Panc1 (cell line): ENCODE measurements at places on chromosomes 6 and 20.

DNA sequence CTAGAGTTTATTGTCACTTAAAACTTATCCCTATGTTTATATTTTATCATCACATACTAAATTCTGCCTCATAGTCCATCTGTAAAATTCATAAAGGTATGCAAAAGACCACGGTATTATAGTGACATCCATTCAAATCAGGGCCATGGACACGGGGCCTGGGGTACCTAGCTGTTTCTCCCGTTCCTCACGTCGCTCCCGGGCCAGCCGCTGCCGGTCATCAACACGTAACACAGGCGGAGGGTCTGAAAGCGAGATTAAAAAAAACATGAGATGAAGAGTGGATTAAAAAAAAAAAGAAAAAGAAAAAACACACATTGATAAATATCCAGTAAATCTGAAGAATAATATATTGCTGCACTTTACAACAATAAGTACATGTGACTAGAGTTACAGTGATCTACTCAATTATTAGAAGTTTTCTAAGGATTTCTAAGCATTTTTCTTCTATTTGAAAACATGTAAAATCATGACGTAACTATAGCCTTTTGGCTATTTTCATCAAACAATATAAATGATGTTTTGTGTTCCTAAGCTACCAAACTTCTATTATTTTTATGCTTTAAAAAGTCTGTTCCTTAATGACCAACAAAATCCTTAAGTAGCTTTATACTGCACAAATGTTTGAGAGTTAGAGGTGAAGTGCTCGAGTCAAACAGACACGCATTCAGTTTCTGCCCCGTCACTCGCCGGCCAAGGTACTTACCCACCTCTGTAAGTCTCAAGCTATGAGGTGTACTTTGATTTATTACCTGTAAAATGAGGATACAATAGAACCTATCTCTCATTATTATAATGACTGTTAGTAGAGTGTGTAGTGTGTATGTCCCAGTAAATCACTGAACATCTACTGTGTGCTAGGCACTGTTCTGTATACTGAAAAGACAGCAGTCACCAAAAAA lies 122.1 kb upstream of the BCLAF1 start:
- no peak overlapping the region for H3K27ac ChIP-seq
- H3K36me3 ChIP-seq = no peaks in the 10 kb centered on the region
- H3K27me3 ChIP-seq = no peaks in the 10 kb centered on the region

GRCh38 chr6:144823131-144823530 lies 538.0 kb downstream of the UTRN start:
- DNase-seq = no peak
- H3K36me3 ChIP-seq = peaks cover 2% of the 10 kb centered on the region; the same call in 1 of the 2 replicates
- H3K4me1 ChIP-seq = no peaks in the 10 kb centered on the region
- H3K27ac ChIP-seq = no peak overlapping the region
- no peak overlapping the region for H3K4me3 ChIP-seq
- H3K27me3 ChIP-seq = no peaks in the 10 kb centered on the region

DNA sequence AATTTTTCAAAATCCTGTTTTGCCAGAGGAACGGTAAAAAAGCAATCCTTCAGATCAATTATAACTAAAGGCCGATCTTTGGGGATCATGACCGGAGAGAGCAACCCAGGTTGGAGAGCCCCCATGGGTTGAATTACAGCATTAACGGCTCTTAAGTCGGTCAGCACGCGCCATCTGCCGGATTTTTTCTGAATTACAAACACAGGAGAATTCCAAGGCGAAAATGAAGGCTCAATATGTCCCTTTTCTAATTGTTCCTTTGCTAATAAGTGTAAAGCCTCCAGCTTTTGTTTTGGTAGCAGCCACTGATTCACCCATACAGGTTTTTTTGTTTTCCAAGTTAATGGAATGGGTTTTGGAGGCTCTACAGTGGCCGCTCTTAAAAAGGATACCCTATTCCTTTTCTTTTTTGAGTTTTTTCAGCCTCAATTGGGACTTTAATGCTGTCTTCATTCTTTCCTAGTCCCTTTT lies 16.9 kb upstream of the PTCRA start:
- H3K4me1 ChIP-seq = peaks cover 5% of the 10 kb centered on the region
- no peaks in the 10 kb centered on the region for H3K36me3 ChIP-seq
- no peak for DNase-seq

GRCh38 chr20:37749620-37750403 lies 56.0 kb downstream of the CTNNBL1 start:
- no peak overlapping the region for H3K4me3 ChIP-seq
- H3K27ac ChIP-seq = no peak overlapping the region
- H3K4me1 ChIP-seq = no peaks in the 10 kb centered on the region

DNA sequence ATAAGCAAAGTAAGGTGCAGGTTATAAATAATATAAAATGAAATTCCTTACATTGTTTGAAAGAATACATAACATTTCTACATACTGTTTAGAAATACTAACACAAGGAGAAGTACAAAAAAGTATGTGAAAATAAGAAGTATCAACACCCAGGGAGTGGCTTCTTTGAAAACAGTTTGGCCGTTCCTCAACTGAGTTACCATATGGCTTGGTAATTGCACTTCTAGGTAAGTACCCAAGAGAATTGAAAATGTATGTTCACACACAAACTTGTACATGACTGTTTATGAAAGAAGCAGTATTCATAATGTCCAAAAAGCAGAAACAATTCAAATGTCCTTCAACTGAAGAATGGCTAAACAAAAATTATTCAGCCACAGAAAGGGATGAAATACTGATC lies 30.7 kb downstream of the PAK5 start:
- no peak overlapping the region for H3K27ac ChIP-seq
- no peak overlapping the region for H3K4me3 ChIP-seq
- H3K27me3 ChIP-seq = no peaks in the 10 kb centered on the region
- no peak for DNase-seq
- H3K36me3 ChIP-seq = no peaks in the 10 kb centered on the region
- no peaks in the 10 kb centered on the region for H3K4me1 ChIP-seq

DNA sequence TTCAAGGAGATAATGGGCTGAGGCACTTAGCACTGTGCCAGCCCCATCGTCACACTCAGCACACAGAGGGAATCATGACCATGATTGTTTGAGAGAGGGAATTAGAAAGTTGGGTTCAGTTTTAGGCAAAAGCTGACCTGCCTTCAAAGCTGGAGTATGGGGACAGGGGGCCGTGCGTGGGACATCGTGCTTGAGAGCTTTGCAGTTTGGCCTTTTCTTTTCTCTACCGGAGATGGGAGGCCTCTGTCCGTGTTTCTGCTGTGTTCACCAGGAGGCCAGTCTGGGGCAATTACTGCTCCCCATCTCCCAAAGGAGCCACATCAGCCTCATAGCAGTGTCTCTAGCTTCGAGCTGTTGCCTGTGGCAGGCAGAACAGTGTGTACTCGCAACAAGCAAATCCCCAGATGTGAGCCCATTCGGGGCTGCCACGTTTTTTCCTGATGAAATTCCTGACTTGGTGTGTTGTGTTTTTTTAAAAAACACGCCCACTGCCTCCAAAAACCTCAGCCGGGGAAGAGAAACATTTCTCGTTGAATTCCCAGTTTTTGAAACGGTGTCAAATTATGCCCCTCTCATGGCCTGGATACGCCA lies 20.2 kb downstream of the EYA2 start:
- no peaks in the 10 kb centered on the region for H3K36me3 ChIP-seq
- H3K4me1 ChIP-seq = no peaks in the 10 kb centered on the region
- no peak for DNase-seq
- no peak overlapping the region for H3K4me3 ChIP-seq
- H3K27ac ChIP-seq = no peak overlapping the region
- H3K27me3 ChIP-seq = peaks cover 3% of the 10 kb centered on the region; the same call in 1 of the 2 replicates

GRCh38 chr6:41647061-41647511 lies 8.8 kb downstream of the MDFI start:
- no peaks in the 10 kb centered on the region for H3K36me3 ChIP-seq
- no peak overlapping the region for H3K4me3 ChIP-seq
- no peaks in the 10 kb centered on the region for H3K27me3 ChIP-seq

- DNase-seq = no peak
- no peaks in the 10 kb centered on the region for H3K4me1 ChIP-seq
- no peak overlapping the region for H3K27ac ChIP-seq
- no peaks in the 10 kb centered on the region for H3K36me3 ChIP-seq
- H3K4me3 ChIP-seq = no peak overlapping the region
These were observed 217.3 kb upstream of the SULF2 start for GRCh38 chr20:48002517-48002970.

DNA sequence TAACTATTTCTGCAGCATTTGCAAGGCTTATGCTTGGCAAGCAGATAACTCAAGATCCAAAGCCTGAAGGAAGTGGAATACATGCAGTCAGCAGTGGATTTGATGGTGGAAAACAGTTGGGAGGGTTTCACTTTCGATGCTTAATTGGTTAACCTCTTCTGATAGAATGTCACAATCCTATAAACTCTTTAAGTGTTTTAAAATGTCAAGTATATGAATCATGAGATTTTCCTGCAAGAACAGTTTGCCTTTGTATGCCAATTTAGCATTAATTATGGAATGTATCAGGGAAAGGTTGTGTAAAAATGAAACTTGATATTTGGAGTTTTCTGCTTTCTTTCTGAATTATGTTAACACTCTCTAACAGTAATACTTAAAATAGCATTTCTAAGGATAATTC lies 36.6 kb downstream of the NKX2-4 start:
- DNase-seq = no peak
- no peak overlapping the region for H3K27ac ChIP-seq
- peaks cover 44% of the 10 kb centered on the region for H3K36me3 ChIP-seq
- H3K27me3 ChIP-seq = no peaks in the 10 kb centered on the region

DNA sequence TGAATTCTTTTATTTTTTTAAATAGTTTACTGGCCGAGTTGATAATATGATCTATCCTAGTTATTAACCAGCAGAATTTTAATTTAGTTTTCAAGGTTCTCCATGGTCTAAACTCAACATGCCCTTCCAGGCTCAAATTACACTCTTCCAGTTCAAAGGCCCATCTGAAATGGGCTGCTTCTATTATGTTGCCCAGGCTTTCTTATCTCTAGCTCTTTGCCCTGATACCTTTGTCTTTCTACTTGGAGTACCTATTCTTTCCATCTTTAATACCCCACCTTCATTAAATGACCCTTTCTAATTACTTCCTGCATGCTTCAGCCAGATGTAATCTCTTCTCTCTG lies 541.2 kb upstream of the FLRT3 start:
- H3K27me3 ChIP-seq = no peaks in the 10 kb centered on the region
- H3K4me3 ChIP-seq = no peak overlapping the region
- H3K36me3 ChIP-seq = no peaks in the 10 kb centered on the region
- H3K4me1 ChIP-seq = no peaks in the 10 kb centered on the region; the same call in 1 of the 2 replicates
- H3K27ac ChIP-seq = no peak overlapping the region

DNA sequence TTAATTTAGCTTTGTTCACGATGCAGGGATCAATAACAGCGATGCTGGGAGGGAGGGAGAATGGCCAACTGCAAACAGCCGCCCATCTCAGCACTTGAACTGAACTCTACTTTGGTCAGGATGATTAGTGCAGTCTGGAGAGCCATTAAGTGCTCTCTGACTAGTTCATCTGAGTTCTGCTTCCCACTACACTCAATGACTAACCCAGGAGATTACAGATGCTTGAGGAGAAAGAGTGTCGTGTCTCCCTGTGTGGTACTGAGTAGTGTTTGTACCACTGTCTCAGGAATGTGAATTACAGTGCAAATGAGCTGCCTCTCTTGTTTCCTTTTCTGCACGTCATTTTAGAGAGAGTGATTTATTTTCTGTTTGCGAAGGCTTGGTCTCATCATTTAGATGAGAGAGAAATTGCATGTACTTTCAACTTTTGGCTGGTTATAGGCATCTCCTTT lies 23.5 kb downstream of the CARMIL1 start:
- no peaks in the 10 kb centered on the region for H3K27me3 ChIP-seq
- H3K36me3 ChIP-seq = no peaks in the 10 kb centered on the region
- H3K4me3 ChIP-seq = no peak overlapping the region
- no peak for DNase-seq
- no peaks in the 10 kb centered on the region for H3K4me1 ChIP-seq

DNA sequence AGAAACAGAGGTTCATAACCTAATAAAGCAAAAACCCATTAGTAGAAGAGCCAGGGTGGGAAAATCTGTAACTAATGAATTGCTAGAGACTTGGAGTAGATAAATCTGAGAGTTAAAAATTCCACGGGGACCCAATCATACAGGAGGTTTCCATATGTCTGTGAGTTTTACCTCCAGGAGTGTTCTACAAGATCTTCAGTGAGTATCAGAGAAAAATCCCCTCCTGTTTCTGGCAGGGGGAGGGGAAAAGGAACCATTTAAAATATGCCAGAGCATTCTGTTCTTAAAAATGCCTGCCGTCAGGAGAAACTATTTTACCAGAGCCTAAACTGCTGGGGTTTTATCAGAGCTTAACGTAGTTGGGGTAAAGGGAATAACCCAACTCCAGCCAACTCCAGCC lies 54.0 kb upstream of the PLN start:
- H3K4me1 ChIP-seq = no peaks in the 10 kb centered on the region
- no peak overlapping the region for H3K27ac ChIP-seq
- no peaks in the 10 kb centered on the region for H3K36me3 ChIP-seq
- no peak overlapping the region for H3K4me3 ChIP-seq
- no peak for DNase-seq

DNA sequence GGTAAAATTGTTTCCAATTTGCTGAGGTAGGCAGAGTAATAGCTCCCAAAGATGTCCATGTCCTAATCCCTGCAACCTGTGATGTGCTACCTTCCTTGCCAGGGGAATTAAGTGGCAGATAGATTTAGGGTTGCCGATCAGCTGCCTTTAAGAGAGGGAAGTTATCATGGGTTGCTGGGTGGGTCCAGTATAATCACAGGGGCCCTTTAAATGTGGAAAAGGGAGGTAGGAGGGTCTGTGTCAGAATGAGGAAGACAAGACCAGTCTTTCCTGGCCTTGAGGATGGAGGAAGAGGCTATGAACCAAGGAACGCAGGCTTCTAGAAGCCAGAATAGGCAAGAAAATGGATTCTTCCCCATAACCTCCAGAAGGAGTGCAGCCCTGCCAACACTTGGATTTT lies 50.7 kb downstream of the CTCFL start:
- no peak for DNase-seq
- H3K4me1 ChIP-seq = peaks cover 2% of the 10 kb centered on the region; the same call in 1 of the 2 replicates
- H3K27me3 ChIP-seq = no peaks in the 10 kb centered on the region; the same call in 1 of the 2 replicates
- no peak overlapping the region for H3K27ac ChIP-seq

- DNase-seq = no peak
- no peaks in the 10 kb centered on the region; the same call in 1 of the 2 replicates for H3K36me3 ChIP-seq
- no peaks in the 10 kb centered on the region for H3K4me1 ChIP-seq
These were observed 93.9 kb downstream of the CD2AP start for GRCh38 chr6:47571488-47571887.

- no peak overlapping the region for H3K27ac ChIP-seq
- H3K4me3 ChIP-seq = no peak overlapping the region
- no peaks in the 10 kb centered on the region for H3K27me3 ChIP-seq
- no peaks in the 10 kb centered on the region for H3K4me1 ChIP-seq
- no peak for DNase-seq
- no peaks in the 10 kb centered on the region for H3K36me3 ChIP-seq
These were observed 98.4 kb upstream of the RAB32 start for GRCh38 chr6:146445233-146445632.

GRCh38 chr6:137031122-137031521 lies 13.6 kb downstream of the IL20RA start:
- no peak for DNase-seq
- no peaks in the 10 kb centered on the region for H3K4me1 ChIP-seq
- H3K4me3 ChIP-seq = no peak overlapping the region
- H3K27ac ChIP-seq = no peak overlapping the region
- peaks cover 5% of the 10 kb centered on the region; the same call in 1 of the 2 replicates for H3K27me3 ChIP-seq
